ENCODE measurements at places on chromosomes 2 and 18.

- no peak for DNase-seq
Measured at GRCh38 chr2:44112096-44112495, 56.6 kb upstream of the PPM1B start.

DNA sequence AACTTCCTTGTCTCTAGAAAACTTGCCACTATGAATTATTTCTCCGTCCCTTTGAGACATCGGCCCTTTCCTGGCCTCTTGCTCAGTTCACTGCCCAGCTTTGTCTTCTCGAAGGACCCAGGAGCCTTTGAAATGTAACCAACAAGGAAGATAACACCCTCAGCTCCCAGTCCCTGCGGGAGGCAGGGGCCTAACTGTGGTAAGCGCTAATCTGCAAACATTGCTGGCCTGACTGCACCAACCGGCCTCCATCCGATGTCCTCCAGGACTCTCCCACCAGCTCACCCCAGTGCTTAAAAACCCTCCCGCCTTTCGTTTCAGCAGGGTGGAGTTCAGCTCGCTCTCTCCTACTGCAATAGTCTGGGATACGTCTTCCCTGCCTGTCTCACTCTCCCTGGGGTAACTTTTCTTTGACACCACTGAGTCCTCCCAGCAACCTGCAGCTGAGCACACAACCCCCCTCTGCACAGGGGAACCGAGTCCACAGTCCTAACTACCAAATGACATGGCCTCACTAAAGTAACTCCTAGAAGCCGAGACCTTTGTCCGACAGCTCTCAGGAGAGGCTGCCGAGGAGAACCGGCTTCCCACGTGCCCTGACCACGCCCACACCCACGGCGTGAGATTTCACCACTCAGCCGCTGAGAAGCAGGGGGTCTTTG is 76.1 kb downstream of the MBP start:
- DNase-seq = peak; percentile 29

DNA sequence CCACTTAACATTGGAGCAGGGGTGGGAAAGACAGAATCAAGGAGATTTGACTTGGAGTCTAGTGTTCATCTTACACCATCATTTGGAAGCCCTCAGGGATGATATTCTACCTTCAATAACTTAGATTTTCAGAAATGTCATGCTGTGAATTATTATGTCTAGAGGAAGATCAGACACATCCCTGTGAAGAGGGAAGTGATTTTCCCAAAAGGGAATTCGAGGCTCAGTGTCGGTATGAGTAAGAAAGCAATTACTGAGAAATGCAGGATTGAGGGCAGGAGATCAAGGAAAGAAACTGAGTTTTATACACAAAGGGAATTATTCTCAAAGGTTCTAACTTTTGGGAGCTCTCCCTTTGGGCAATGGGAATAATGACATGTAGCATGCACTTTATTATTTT is 25.6 kb upstream of the ATIC start:
- no peak for DNase-seq

- DNase-seq = no peak
Measured at GRCh38 chr2:20622731-20623130, 28.2 kb downstream of the HS1BP3 start.

DNA sequence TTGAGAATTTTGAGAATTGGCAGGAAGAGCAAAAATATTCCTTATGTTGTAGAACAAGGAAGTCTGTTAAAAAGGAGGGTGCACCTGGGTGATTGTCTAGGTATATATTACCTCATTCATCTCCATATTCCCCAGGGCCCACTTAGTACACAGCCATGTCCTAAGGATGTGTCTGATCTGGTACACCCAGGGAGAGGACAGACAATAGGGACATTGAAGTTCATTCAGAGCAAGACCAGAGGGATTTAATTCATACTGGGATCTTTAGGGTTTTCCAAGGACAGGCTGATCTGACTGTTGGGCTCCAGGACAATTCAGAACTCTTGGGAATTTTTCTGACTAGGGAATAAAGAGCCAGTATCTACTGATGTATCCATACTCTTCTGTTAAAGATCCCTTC is 112.1 kb downstream of the PHLPP1 start:
- no peak for DNase-seq

GRCh38 chr18:74652392-74652988 is 54.8 kb downstream of the ZNF407 start:
- peak; percentile 59 for DNase-seq

- DNase-seq = no peak
Measured at GRCh38 chr18:36315736-36316135, 18.2 kb downstream of the FHOD3 start.

- no peak for DNase-seq
Measured at GRCh38 chr2:85255813-85256594, 71.8 kb downstream of the TGOLN2 start.

DNA sequence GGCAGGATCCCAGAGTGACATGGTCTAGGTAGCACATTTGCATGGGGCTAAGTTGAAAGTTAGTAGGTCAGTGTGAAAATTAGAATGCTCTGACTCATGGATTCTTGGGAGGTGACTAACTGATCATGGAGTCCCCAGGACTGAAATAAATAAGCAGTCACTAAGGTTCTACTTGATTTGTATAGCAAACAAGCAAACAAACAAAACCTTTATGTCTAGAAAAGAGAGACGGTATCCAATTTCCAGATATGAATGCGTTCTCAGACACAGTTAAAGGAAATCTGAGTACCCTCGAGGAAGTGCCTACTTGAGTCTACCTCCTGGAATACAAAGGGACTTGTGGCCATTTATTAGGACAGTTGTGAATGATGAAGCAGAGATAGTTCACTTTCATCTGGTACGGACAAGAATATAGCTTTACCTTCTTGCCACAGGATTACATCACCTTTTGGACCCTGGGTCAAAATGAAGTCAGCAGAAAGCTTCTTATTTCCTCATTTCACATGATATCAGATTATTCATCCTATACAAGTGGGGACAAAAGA is 54.3 kb upstream of the AGPS start:
- no peak for DNase-seq

Data from KBM-7 (cell line).